NCI-H774 (cell line): ENCODE measurements at places on chromosomes 11 and 22.

DNA sequence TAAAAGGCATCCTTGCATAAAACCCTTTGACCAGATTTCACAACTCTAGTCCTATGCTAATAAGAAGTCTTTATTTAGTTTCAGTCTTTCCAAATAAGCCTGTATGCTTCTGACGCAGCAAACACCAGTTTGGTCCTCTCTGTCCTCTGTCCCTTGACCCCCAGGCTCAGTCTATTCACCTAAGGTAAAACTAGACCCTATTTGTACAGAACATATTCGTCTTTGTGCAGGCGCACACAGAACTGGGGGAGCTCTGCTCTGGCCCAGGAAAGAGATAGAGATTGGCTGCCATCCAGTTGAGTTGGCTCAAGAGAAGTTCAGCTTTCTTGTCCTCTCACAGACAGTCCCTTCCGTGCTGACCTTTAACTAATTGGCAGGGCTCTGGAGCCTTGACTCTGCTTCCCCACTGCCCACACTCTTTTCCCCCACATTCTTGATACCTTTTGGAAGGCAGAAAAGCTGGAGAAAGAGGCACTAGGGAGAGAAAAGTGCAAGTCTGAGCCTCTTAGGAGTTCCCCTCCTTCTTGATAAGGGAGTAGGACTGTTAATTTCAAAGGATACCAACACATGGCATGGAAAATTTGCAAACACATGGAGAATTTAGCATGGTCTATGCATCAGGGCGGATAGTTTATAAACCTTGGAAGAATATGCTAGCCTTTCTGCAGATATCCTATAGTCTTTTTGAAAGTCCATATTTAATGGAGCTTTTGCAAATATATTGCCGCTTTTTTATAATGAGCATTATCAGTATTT is 21.2 kb upstream of the PSMA1 start:
- no peak for DNase-seq

DNA sequence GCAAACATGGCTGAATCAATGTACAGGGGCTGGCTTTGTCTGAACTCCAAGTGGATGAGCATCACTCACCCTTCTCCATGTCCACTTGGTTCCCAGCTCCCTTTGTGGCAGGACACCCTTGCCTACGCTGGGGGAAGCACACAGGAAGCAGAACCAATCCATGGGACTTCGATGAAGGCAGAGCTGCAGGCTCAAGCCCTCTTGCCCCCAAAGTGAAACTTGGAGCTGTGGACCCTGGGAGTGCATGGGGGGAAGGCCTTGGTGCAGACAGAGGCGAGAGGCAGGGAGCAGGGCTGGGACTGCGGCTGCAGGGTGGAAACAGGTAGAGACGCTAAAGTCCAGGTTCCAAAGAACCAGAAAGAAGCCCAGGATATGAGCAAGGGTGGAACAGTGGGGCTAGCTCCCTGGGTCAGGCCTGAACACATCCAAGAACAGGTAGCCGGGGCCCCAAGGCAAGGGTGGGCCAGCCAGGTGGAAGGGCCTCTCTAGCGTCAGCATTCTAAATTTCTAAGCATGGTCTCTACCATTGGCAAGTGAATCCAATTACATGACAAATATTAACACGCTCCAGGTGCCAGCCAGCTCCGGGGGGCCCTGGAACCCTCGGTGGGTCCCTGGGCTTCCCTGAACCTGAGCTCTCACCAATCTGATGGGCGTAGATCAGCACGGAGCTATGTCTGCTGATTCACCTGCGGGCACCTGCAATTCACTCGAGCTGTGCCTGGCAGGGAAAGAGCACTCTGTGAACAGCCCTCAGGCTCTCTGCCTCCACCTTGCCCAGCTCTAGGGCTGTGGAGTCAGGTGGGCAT is 532.8 kb downstream of the BRD1 start:
- no peak for DNase-seq

DNA sequence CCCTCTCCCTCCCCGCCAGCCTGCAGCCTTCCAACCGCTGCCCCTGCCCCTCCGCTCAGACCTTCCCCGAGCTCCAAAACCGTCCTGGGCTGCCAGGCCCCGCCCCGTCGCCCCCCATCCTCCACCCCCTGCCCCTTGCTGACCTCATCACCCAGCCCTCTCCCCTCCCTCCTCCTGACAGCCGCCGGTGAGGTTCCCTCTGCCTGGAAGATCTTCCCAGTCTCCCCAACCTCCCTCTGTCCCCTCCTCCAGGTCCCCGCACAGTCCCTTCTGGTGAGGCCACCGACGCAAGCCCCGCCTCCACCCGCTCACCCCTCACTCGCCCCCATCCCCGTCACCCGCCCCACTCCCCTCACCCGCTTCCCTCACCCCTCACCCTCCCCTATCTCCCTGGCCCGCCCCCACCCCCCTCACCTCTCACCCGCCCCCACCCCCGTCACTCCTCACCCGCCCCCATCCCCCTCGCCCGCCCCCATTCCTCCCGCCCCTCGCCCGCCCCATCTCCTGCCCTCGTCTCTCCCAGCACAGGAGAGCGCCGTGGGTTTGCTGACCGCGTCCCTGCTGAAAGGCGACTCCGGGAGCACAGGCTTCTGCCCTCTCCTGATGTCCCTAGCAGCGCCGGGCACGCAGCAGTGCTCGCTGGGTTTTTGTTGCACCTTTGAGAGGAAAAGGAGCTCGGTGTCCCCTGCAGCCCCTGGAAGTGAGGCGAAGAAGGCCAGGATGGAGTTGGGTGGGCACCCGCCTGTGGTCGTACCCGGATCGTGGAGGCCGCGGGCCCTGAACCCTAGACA is 16.4 kb upstream of the UPK3A start:
- peak; percentile 3 for DNase-seq

GRCh38 chr11:133078591-133079404 is 453.5 kb downstream of the OPCML start:
- peak; percentile 20 for DNase-seq

- no peak for DNase-seq
These were observed 153.3 kb upstream of the RAG2 start for GRCh38 chr11:36751335-36751781.

GRCh38 chr11:116558504-116559211 is 214.1 kb downstream of the BUD13 start:
- DNase-seq, result no peak

DNA sequence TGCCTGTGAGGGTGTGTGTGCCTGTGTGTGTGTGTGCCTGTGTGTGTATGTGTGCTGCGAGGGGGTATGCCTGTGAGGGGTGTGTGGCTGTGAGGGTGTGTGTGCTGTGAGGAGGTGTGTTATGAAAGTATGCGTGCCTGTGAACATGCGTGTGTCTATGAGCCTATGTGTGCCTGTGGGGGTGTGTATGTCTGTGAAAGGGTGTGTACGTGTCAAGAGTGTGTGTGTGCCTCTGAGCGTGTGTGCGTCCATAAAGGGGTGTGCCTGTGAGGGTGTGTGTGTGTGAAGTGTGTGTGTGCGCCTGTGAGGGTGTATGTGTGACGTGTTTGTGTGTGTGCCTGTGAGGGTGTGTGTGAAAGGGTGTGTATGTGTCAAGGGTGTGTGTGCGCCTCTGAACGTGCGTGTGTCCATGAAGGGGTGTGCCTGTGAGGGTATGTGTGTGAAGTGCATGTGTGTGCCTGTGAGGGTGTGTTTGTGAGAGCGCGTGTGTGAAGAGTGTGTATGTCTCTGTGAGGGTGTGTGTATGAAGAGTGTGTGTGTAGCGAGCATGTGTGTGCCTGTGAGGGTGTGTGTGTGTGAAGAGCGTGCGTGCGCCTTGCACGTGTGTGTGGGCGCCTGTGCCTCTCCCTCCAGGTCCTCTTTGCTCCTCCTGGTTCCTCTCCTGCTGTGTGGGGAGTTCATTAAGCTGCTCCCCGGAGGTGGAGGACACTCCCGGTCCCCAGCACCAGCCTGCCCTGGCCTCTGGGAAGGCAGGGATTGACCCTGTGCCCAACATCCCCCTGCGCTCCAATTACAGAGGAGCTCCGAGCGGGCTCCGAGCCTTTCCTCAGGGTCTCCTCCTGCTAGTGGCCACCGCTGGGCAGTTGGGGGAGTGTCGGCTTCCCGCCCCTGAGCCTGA is 53.3 kb downstream of the CACNA1I start:
- DNase-seq, result no peak

GRCh38 chr11:119481021-119481666 is 58.2 kb upstream of the THY1 start:
- DNase-seq, result peak; percentile 76

DNA sequence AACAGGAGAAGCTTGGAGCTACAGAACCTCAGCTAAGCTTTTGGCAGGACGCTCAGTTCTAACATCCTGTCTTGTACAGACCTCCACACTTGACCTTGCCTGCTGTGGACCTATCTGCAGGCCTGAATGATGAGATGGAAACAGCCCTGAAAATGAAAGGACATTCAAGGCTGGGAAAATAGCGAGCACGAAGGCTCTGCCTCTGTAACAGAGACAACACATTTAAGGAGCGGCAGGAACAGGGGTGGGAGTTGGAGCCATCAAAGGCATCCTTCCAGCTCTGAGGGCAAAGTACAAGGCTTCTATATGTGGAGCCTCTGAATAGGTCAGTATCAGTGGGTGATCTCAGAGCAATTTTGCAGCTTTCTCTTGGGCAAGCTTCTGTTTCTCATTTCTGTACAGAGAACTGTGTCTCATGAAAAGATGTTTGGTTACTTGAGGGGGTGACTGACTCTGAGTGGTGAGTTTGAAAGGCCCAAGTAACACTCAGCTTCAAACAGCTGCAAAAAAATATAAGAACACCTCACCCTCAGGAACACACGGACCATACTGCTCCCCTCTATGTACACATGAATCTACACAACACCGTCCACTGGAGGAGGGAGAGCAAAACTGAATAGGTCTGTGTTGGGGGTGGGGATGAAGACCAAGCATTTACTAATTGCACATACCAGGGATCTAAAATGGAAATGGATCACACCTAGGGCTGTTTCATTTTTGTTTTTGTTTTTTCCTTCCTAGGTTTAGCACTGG is 101.6 kb downstream of the CCDC81 start:
- no peak for DNase-seq

DNA sequence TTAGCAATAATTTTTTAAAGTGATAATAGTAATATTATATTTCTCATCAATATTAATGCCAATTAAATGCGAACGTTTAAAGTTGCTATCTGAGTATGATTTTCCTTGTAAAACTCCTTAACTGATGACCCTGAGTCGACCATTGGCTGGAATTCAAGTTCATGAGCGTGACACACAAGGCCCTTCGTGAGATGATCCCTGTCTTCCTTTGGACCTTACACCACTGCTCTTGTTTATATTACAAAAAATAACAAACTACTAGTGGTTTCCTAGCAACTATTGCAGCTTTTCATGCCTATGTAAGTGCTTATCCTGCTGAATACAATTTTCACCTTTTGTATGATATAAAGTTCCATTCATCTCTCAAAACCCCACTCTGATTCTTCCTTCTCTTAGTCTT is 752.9 kb downstream of the CNTN5 start:
- DNase-seq, result no peak

GRCh38 chr11:102007567-102008437 is 39.4 kb upstream of the CFAP300 start:
- peak; percentile 88 for DNase-seq

DNA sequence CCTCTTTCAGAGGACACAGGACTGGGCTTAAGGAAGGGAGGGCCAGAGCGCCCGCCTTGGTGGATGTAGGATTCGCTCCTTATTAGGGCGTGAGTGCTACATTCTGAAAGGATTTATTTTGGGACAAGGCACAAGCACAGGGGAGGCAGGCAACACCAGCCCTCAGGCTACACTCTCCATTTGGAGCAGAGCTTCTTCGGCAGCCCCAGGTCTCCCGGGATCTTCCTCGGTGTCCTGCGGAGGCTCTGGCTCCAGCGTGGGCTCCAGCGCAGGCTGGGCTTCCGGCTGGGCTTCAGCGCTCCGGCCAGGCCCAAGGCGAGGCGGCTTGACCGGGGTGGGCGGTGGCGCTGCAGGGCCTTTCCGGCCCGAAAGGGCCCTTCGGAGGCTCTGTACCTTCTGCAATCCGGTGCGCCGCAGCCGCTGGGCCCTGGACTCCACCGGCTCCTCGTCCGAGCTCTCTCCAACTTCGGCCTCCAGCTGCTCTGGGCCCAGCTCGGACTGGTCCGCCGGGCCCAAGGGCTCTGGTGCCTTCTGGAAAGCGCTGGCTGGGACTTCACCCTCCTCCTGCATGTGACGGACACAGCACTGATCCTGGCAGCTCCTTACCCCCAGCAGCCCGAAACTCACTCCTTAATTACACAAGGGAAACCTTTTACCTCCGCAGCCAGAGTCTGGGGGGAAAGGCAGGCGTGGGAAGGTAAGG is 1.1 kb downstream of the CAVIN3 start:
- no peak for DNase-seq

DNA sequence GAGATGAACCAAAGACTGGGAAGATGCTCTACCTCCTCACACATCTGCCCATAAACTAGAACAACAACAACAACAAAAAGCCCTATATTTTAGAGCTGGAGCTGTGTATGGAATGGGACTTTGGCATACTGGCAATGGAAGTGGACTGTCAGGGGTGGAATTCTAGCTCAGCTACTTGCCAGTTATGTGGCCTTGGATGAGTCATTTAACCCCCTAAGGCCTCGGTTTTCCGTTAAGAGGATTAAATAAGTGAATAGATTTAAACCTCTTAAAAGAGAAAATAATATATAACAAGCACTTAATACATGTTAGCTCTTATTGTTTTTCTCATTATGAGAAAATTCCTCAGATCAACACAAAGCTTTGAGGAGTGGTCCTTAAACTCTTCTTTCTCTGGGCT is 195.0 kb downstream of the KIF18A start:
- DNase-seq, result no peak

DNA sequence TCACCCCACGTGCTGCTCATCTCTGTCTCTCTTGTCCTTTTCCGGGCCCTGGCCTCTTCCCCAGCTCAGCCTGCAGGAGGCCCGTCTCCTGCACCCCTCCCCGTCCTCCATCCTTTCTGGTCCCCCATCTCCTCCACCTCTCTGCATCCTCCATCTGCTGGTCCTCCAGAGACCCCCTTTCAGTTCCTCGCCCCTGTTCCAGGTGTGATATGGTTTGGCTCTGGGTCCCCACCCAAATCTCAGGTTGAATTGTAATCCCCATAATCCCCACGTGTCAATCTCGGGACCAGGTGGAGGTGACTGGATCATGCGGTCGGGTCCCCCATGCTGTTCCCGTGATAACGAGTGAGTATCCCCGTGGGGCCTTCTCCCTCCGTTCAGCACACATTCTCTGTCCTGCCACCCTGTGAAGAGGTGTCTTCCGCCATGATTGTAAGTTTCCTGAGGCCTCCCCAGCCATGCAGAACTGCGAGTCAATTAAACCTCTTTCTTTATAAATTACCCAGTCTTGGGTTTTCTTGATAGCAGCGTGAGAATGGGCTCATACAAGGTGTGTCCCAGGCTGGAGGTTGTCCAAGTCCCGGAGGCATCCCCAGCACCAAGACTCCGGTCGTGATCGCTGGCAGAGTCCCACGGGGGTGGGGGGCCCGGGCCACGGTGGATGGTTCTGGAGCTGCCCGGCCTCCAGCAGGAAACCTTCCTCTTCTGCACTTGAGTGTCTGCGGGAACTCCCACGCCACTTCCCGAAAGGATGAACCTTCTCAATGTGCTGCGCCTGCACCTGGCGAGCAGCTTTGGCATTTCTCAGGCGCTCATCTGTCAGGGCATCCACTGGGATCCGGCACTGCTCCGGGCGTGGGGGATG is 29.0 kb upstream of the TOLLIP start:
- no peak for DNase-seq

GRCh38 chr11:99370549-99371216 is 349.9 kb downstream of the CNTN5 start:
- peak; percentile 73 for DNase-seq
